RWPE1 (cell line): ENCODE measurements at places on chromosomes 2 and 18.
A peak's percentile ranks its signal among the peaks of the same experiment; 100 is the strongest.

- DNase-seq: no peak
Measured at GRCh38 chr2:188024811-188025210, 266.9 kb upstream of the GULP1 start.

DNA sequence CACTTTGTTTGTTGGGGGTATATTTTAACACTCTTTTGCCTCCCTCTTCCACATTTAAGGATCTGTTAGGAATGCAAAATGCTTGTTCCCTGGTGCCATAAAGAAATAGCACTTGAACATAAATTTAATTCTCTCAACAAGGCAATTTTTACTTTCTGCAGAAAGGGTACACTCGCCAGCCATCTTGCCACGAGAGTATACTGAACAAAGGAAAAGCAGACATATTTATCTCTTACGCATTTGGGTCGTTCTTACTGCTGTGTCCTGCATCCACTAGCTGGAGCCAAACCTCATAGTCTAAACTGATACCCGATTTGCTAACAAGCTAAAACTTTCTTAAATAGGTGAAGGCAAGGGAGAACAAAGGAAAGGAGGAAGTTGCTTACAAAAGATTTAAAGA, 129.5 kb downstream of the B3GNT2 start:
- no peak for DNase-seq

- DNase-seq: no peak
Measured at GRCh38 chr2:120524174-120524573, 178.2 kb downstream of the INHBB start.

DNA sequence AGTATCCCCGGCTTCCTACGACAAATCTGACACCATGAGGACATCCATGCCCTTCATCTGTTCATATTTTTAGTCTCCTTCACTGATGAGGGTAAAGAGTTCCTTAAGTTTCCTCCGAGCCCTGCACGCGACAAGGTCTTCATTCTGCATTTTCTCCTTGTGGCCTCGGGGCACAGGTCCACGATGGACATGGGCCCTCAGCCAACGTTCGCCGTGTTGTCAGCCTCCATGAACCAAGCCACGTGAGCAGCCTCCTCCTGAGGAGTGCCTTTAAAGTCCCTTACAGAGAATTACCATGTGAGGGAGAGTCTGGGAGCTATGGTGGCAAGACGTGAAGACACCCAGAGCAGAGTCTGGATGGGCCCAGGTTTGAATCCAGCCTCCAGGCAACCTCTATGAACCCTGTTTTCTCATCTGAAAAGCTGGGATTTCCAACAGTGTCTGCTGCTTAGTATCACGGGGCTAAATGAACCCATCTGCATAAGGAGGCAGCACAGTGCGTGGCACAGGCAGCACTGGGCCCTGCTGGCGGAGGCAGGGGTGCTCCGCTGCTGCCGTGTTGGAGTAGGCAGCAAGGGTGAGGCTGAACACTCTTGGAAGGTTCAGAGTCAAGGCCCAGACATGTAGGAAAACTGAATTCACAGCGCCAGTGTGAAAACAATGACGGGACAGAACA, 54.1 kb downstream of the EIPR1 start:
- DNase-seq: no peak

- no peak for DNase-seq
Measured at GRCh38 chr2:241762321-241762932, 14.2 kb upstream of the GAL3ST2 start.

- DNase-seq: no peak
Measured at GRCh38 chr2:76870581-76870980, 651.6 kb downstream of the LRRTM4 start.

DNA sequence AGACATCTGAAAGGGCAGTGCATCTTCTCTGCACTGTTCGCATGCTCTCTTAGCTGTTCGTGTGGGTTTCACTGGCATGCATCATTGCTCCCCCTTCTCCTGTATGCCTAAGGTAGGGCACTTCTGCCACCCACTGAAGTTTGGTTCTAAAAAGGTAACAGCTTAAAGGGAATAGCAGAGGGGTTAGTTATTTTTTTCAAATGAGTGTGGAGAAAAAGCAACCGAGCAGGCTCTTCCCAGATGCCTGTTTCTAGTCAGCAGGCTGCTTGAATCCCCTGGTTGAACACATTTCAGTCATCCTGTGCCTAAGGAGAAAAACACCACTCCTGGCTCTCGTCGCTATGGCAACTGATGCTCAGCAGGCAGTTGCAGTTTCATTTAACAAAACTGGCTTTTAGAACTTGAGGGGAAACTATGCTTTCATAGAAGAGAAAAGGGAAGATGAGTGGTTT, 69.8 kb upstream of the GALNT3 start:
- DNase-seq: no peak

DNA sequence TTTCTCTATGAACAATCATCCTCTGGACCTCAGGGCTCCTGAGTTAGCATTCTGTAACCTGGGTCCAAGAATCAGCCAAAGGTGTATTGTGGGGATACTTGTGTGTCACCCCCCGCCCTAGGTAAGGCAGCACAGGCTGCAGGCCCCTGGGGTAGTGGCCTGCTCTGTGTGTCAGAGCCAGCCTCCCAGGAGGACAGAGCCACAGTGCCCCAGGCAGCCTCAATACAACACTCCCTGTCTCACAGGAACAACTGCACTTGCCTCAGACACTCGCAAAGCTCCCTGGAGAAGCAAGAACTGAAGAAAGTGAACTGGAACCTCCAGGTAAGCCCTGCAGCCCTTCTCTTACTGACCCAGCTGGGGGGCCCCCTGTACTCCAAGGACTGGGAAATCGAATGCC, 121.3 kb upstream of the PPP1CB start:
- no peak for DNase-seq

DNA sequence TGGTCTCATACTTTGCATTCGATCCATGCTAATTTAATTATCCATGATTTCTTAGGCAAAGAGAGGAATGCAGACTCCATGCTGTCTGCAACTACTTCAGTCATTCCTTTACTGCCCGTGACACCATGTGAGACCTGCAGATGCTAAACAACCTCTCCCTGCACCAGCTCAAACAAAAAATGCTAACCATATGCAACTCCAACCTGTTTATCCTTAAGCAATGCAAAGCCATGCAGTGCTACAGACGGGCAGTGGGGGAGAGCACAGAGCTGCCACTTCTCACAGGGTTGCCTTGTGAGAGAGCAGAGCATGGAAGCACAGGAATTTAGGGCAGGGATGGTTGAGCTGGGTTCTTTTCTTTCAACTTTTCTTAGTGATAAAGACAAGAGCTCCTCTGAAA, 74.9 kb upstream of the KLHL14 start:
- no peak for DNase-seq

DNA sequence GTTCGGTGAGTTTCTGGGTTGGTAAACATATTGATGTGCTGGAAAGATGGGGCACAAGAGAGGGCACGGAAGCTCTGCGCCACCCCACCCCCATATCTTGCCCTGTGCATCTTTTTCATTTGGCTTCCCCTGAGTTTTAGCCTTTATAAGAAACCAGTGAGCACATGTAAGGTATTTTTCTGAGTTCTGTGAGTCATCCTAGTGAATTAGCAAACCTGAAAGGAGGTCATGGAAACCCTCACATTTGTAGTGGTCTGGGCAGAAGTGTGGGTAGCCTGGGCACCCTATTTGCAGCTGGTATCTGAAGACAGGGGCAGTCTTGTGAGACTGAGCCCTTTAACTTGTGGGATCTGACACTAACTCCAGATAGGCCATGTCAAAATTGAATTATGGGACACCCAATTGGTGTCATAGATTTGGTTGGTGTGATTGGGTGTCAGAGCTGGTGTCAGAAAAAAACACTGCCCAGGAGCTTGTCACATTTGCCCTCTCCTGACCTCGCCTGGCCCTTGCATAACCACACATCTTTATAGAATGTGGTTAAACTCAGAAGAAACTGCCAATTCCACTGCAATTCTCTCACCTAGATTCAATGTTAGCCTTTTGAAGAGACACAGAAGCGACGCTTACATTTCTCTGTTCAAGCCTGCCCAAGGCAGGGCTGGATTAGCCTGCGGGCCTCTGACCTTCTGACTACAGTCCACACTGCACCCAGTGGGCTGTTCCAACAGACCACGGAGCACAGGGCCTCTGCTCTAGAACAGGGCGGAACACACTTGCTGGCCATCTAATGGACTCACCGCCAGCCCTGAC, 12.0 kb upstream of the GALM start:
- peak; percentile 27 for DNase-seq

DNA sequence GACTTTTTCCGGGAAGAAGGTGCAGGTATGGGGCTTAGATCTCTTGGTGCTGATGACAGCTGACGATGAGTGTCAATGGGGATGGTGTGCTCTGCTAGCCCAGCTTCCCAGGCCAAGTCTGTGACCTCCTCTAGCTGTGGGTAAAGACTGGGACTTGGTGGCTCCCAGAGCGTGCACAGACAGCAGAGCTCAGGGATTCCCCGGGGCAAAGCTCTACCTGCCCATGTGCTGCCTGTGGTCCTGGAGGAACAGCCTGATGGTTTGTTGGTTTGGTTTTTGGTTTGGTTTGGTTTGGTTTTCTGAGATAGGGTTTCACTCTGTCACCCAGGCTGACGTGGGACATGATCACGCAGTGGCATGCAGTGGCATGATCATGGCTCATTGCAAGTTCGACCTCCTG, 19.2 kb downstream of the ATP6V1B1 start:
- DNase-seq: no peak

- DNase-seq: no peak
Measured at GRCh38 chr2:15913146-15913545, 27.2 kb upstream of the MYCN start.

GRCh38 chr2:236289766-236290462, 25.7 kb upstream of the ASB18 start:
- DNase-seq: no peak

DNA sequence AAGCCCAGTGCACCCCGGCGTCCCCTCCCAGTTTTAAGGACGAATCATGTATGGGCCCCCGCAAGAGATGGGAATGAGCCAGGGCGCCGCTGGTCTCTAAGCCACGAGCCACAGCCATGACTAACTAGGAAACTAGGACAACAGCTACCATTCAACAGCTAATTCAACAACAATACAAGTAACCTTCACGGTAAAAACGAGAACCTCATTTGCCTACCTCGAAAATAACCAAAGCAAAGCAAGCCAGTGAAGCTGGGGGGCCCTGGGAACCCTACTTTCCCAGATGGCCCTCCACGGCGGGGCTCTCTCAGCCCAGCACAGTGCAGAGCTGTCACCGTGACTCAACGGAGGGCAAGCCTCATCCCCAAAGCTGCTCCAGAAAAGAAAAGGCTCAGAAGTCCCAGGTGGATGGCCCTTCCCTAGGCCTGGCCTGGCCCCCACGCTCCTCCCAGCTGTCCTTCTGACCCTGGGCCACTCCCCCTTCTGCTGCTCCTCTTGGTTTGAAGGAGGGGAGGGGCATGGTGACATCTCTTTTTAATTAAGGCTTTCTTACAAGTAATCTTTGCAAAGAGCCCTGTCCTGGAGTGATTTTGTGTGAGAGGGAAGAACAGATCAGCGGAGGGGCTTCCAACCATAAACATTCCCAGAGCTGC, 126.3 kb downstream of the HDAC4 start:
- peak; percentile 29 for DNase-seq

- no peak for DNase-seq
Measured at GRCh38 chr2:204628926-204629712, 83.8 kb downstream of the PARD3B start.

DNA sequence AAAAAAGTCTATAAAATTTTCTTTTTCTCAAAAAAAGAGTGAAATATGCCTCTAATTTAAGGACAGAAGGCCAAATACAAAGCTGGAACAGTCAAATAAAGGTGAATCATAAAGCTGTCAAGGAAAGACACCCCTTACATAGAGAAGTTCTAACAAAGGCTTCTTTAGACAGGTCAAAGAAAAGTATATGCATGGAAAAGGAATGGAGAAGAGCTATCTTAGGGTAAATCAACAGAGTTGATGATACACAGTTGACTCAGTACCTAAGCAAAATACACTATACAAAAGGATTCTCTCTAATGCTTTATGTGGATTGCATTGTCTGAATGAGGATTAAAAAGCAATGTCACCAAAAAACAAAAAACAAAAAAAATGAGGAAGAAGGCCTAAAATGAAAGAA, 214.8 kb downstream of the TXNL1 start:
- DNase-seq: no peak

GRCh38 chr18:52682260-52682659, 342.3 kb downstream of the DCC start:
- no peak for DNase-seq

DNA sequence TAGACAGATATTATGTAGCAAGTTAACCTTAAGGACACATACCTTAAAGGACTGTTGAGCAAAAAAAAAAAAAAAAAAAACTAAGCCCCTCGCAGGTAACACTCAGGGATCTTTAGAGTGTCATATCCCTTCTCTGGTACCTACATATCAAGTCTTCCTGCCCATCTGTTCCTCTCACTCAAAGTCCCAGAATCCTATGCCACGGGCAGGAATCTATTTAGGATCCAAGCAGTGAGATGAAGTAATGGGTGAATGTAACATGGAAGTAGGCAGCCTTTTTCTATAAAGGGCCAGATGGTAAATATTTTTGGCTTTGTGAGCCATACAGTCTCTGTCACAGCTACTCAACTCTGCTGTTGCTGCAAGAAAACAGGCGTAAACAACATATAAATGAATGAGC, 496.7 kb downstream of the STK39 start:
- no peak for DNase-seq

DNA sequence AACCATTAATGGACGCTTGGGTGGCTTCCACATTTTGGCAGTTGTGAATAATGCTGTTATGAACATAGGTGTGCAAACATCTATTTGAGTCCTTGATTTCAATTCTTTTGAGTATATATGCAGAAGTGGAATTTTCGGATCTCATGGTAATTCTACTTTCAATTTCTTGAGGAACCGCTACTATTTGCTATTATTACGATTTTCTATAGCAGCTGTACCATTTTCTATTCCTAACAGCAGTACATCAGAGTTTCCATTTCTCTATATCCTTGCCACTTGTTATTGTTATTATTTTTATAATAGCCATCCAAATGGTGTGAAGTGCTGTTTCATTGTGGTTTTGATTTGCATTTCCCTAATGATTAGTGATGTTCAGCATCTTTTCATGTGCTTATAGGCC, 69.5 kb downstream of the KIF5C start:
- DNase-seq: no peak

- no peak for DNase-seq
Measured at GRCh38 chr18:9608728-9609127, 5.6 kb downstream of the PPP4R1 start.

- DNase-seq: no peak
Measured at GRCh38 chr2:108454440-108454839, 5.4 kb downstream of the GCC2 start.

DNA sequence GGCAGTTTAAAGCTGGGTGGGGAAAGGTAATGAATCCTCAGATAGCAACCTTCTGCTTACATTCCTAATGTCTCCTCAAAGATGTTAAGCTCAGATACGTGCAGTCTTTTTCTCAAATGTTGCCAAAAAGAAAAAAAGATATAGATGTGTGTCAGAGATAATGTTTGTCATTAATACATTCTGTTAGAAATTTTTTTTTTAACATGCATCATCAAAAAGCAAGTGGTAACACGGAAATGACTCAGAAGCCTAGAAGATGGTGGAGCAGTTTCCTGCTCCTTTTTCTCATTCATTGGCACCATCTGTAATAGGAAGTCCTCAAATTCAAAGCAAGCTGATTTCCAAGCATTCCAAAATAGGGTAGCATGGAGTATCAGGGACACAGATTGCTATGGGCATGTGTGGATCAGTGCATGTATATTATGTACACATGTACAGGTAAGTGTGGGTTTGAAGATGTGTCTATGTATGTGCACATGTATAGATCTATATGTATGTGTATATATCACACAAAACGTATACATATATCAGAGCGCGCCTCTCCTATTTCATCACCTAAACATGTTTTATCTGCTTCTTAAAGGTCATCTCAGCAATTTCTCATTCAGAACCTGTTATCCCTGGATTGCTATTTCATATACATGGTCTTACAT, 79.9 kb upstream of the ITGB6 start:
- no peak for DNase-seq

GRCh38 chr2:38497670-38498037, 105.1 kb downstream of the HNRNPLL start:
- DNase-seq: no peak
